ENCODE measurements at places on chromosomes 5 and 9.

- no peak for DNase-seq
These were observed 393.5 kb downstream of the PDE4D start for GRCh38 chr5:59500014-59500413.

DNA sequence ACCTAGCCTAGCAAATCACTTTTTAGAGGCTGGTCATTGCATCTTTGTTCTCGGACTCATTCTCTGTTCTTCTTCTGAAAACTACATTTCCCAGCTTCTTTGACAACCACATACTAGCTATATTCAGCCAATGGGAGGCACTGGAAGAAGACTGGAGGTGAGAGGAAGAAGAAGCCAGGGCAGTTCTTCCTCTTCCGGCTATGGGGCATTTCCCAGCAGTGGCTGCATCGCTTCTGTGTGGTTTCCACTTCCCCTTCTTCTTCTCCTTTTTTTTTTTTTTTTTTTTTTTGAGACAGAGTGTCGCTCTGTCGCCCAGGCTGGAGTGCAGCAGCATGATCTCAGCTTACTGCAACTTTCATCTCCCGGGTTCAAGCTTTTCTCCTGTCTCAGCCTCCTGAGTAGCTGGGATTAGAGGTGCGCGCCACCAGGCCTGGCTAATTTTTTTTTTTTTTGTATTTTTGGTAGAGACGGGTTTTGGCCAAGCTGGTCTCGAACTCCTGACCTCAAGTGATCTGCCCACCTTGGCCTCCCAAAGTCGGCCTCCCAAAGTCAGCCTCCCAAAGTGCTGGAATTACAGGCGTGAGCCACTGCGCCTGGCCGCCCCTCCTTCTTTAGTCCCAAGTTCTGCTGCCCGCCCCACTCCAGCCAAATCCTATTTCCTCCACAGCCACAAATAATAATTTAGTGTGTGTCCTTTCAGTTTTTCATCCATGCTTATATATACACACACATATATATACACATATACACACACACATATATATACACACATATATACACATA, 6.9 kb upstream of the UBAP1 start:
- DNase-seq: no peak

GRCh38 chr9:134706522-134706921, 64.9 kb downstream of the COL5A1 start:
- no peak for DNase-seq

GRCh38 chr5:156332245-156332644, 5.3 kb downstream of the SGCD start:
- DNase-seq: no peak

GRCh38 chr9:115191667-115192066, 73.7 kb upstream of the TNC start:
- DNase-seq: no peak

GRCh38 chr9:111412280-111412679, 71.9 kb downstream of the ECPAS start:
- no peak for DNase-seq

DNA sequence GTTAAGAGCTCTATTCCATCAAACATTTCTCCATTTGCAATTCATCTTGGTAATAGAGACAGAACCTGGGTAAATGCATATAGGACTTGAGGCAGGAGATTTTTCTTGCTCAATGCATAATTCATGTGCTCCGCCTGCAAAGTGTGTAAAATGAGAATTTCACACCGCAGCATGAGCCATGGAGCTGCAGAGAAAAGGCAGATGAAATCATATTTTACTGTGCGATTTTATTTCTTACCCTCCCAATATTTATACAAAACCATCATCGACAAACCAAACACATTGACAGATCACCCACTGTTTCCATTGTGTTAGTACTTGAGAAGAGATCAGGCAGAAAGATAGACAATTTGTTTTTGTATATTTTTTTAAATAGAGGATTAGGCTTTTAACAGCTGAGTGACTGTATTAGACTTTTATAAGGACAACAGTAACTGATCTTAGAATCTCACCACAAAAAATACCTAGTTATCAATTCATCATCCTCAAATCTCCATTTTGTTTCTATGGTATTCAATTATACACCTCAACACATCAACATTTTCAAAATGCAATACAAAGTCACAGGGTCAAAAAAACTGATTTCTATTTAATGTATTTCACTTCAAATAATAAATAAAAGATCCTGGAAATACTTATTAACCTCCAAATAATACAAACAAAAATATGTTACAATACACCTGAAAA, 191.1 kb downstream of the AP3B1 start:
- DNase-seq: no peak

DNA sequence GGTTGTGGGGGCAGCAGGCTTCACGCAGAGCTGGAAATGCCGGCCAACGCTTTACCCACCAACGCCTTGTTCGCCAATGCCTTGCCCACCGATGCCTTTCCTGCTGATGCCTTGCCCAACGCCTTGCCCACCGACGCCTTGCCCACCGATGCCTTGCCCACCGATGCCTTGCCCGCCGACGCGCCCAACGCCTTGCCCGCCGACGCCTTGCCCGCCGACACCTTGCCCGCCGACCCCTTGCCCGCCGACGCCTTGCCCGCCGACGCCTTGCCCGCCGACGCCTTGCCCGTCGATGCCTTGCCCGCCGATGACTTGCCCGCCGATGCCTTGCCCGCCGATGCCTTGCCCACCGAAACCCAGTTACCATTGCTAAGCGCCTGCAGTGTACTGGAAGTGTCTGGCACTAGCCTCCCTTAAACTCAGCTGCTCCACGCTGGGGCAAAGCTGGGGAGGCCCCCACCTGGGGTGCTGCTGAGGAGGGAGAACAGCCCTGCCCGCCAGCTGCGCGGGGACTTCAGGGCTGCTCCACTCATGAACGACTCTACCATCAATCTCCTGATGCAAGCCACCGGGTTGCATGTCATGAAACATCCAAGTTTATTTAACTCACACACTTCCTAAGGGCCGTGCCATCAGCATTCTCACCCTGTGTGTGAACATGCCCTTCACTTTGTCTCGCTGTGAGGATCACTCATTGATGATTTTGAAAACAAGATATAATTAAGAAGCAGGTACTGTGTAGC, 1.8 kb downstream of the SLC6A18 start:
- no peak for DNase-seq

GRCh38 chr9:33297432-33297831, 7.1 kb downstream of the NFX1 start:
- DNase-seq: no peak

GRCh38 chr9:13952906-13953305, 361.0 kb downstream of the NFIB start:
- no peak for DNase-seq

- no peak for DNase-seq
These were observed 8.1 kb upstream of the PTPN3 start for GRCh38 chr9:109506097-109506712.

DNA sequence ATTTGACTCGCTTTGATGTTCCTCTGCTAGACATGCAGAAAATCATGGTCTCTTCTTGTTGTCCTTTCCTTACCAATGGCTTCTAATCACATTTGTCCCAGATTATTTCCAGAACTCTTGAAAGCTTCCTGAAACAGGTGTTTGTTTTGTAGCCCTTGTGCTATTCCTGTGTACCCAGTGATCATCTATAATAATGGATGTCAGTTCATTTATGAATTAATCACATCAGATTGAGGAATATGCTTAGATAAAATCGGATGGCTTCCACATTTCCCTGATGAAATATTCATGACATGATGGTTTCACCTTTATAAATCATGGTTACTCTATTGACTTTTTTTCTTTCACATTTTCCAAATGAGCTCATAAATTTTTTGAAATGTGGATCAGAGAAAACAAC, 359.0 kb upstream of the DMAC1 start:
- no peak for DNase-seq

DNA sequence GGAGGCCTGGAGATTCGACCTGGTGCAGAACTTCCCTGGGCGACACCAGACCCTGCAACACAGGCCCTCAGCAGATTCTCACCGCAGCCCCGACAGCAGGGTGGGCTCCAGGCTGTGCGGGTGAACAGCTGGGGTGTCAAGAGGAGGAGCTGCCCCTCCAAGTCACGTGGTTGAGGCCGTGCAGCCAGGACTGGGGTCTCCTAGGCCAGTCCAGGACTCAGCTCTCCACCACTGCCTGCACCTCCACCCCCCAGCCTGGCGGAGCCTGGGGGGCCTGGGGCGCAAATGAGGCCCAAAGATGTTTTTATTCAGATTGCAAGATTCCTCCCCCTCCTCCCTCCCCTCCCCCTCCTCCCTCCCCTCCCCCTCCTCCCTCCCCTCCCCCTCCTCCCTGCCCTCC, 9.2 kb upstream of the AGPAT2 start:
- DNase-seq: no peak

DNA sequence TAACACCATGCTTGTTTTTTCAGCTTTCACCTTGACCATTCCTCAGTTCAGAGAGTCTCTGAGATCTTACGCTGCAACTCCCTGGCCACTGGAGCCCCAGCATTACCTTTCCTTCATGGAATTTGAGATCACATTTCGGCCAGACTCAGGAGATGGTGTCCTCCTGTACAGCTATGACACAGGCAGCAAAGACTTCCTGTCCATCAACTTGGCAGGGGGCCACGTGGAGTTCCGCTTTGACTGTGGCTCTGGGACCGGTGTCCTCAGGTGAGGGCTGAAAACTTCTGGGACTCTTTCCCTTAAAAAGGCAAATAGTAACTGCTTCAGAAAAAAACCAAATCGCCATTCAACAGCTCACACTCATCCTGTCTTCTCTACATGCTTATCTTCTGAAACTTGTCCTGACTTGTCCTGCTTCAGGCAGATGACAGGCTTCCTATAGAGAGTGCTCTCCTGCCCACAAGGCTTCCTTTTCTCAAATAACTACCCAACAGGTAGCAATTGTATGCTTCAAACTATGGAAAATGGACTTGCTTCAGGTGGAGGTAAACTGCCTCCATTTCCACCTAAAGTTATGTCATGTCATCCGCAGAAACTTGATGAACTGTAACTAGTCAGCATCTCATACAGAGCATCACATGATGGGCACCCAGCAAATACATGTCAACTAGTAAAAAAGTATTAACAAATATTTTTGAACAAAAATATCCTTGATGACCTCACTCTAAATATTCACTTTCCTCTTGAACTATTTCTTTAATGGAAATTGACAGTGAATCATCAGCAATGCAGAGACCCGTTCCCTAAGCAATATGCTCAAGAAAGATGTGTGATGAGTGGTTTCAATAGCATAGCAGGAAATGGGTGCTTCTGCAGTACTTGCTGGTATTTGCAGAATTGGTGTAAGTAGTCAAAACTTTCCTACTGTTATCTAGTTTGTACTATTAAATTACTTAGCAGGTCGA, 129.2 kb downstream of the LIFR start:
- no peak for DNase-seq

DNA sequence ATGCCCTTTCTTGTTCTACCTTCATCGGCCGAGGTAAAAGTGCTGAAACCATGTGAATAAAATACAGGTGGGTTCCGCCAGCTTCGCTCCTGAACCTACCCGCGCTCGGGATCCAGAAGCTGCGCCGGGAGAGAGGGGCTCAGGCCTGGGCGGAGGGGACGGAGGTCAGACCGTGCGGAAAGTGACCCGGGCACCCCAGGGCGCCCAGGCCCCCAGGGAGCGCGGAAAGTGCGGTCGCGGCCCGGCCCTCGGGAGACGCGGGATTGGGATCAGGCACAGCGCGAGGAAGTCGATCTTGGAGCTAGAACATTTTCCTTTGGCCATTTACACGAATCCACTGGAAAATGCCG, 329 bp downstream of the SYK start:
- DNase-seq: no peak

DNA sequence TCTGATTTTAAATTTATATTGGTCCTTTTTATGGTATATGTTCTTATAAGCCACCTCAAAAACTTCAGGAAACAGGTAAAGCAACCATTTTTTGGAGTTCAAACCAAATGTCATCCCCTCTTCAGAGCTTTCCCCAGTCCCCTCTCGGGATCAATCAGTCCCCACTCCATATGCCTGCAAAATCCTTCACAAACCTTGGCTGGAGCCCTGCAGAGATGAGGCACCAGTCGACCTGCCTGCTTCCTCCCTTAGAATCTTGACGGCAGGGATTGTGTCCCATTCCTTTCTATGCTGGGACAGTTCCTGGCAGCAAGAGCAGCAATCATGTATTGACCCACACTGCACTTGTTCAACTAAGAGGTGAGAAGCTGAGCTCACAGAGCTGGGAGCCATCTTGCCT, 22.6 kb downstream of the B4GALT1 start:
- DNase-seq: no peak

DNA sequence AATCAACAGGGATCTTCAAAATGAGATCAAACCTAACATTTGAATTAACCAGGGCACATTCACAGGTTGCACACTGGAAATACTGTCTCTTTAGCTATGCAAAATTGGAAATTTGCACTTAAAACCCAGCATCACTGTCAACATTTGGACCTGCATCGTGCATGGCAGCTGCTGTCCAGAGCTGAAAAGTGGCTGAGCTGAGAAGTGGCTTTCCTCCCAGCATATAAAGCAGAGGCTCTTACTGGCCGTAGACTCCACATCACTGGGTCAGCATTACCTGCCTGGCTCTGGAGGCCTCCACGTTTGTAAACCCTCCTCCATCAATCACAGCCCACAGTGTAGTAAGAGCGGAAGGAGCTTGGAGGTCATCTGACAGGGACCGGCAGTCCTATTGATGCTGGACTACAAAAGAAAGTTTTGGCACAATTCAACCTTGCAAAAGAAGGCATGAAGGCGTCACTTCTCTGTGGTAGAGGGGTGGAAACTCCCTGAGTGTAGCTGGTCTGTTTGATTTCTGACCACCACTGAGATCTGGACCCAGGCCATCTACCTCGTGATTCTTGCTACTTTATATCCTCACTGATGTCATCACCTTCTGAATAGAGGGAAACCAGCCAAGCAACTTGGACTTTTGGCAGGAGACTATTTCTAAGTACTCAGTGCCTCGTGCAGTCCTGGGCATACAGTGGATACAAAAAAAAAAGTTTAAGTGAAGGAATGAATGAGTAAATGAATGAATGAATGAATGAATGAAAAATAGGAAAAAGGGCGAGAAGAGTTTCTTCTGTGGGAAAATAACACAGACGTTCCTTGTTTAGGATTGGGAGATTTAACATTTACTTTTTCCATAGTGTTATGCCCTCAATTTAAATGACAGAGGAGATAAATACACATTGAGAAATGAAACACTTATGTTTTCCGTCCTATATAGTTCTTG, 14.8 kb downstream of the RASEF start:
- no peak for DNase-seq

DNA sequence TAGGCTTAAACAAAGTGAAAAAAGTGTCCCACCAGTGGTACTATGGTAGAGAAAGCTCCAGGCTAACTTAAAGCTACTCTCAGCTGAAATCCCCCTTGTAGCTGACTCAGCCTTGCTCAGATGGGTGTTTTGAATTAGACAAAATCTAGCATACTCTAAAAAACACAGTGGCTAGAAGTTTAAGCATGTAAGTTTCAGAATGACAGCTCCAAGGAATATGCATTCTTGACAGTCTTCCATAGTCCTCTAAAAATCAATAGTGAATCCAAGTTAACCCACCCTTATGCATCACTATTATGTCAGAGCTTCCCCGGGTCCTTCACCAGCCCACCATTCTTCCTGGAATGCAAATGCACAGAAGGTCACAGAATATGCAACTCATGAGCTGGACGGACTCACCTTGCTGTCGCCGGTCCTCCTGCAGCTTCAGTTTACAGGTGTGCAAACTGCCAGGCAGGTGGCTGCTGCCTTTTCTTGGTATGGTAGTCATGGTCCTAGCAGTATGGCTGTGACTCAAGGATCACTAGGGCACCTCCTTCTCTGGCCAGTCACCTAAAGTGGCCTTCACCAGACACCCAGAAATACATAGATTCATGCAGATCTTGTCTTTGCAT, 668 bp downstream of the RANBP3L start:
- DNase-seq: no peak

GRCh38 chr9:134068744-134069479, 1.1 kb upstream of the BRD3 start:
- DNase-seq: no peak
